Glutamatergic neuron (in vitro differentiated cells): ENCODE measurements at places on chromosomes 7 and 10. TPM values are rescaled to one million over a fixed set of nuclear protein-coding genes. Genes with fewer than 3 reads are reported as not detected.

DNA sequence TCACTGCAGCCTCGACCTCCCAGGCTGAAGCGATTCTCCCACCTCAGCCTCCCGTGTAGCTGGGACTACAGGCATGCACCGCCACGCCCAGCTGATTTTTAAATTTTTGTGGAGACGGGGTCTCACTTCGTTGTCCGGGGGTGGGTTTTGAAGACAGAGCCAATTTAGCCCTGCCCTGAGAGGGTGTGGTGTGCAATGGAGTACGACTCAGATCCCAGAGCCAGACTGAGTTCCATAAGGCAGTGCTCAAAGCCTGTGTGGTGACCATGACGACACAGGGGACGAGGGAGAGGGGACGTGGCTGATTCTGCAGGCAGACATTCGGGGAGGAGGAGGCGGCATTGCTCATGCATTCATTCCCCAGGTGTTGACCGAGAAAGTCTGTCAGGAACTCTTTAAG, 72.1 kb downstream of the ZMIZ1 start:
- no peak overlapping the region for H3K4me3 ChIP-seq
- no peaks in the 10 kb centered on the region for H3K36me3 ChIP-seq
- H3K27ac ChIP-seq = no peak overlapping the region
- peaks cover 19% of the 10 kb centered on the region for H3K27me3 ChIP-seq

Gene ERVW-1
- not detected for total RNA-seq

GRCh38 chr7:157870644-157871290, 534.0 kb downstream of the DNAJB6 start:
- H3K36me3 ChIP-seq = peaks cover 12% of the 10 kb centered on the region
- H3K27me3 ChIP-seq = peaks cover 14% of the 10 kb centered on the region
- no peak overlapping the region for H3K4me3 ChIP-seq

GRCh38 chr7:75039166-75039565, 34.4 kb downstream of the RCC1L start:
- H3K27me3 ChIP-seq = peaks cover 10% of the 10 kb centered on the region
- peak overlapping the region; percentile 97 for H3K27ac ChIP-seq
- no peak for DNase-seq
- peaks cover 5% of the 10 kb centered on the region for H3K36me3 ChIP-seq

DNA sequence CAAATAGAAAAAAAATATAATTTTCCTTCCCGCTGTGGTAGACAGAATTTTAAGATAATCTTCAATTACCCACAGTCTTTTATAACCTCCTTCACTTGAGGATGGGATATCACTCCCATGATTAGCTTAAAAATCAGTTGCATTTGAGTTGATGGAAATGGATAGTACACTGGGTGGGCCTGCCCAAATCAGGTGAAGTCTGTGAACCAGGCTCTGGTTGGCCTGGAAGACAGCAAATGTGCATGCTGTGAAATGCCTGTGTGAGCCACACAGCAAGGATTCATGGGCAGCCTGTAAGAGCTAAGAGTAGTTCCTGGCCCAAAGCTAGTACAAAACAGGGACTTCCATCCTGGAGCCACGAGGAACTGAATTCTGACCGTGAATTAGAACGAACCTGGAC, 548.0 kb downstream of the CALN1 start:
- no peak overlapping the region for H3K27ac ChIP-seq
- H3K4me3 ChIP-seq = no peak overlapping the region
- DNase-seq = no peak
- no peaks in the 10 kb centered on the region for H3K36me3 ChIP-seq

DNA sequence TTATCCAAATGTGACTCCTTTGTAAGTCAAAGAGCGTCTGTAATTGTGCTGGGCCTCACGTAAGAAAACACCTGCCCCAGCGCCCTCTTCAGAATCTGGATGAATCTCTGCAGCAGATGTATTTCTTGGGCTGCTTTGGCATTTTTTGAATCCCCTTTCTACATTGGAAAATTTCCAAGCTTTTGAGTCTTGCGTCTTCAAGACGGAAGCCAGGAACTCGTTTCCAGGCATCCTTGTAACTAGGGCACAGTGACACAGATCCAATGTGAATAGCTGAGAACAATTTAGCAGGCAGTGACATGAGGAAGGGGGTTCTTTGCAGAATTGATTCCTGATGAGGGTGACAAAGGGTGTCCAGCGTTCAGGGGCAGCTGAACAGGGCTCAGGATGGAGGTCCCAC, 862.3 kb downstream of the TYW1 start:
- H3K4me1 ChIP-seq = peaks cover 9% of the 10 kb centered on the region
- no peak overlapping the region for H3K27ac ChIP-seq
- peaks cover 16% of the 10 kb centered on the region for H3K36me3 ChIP-seq
- DNase-seq = no peak
- no peaks in the 10 kb centered on the region for H3K27me3 ChIP-seq
- no peak overlapping the region for H3K4me3 ChIP-seq

- H3K36me3 ChIP-seq = no peaks in the 10 kb centered on the region
- H3K27me3 ChIP-seq = no peaks in the 10 kb centered on the region
- no peaks in the 10 kb centered on the region for H3K4me1 ChIP-seq
- H3K27ac ChIP-seq = no peak overlapping the region
- no peak for DNase-seq
Observed at GRCh38 chr7:46661431-46661830, 740.4 kb upstream of the IGFBP3 start.

DNA sequence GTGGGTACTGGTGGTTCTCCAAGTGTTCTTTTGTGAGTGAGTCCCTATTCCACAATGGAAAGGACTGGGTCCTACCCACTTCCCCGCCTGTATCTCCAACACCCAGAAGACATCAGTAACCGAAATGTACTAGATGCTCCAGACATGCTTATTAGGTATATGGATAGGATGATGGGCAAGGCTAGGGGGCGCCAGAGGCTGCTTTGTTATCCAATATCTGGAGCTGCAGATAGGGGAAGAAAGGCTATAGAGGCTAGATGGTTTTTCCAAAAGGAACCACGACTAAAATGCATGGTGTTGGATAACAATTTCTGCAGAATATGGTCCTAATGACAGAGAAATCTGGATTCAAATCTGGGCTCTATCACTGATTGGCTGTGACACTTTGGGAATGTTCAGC, 56.2 kb upstream of the TM9SF3 start:
- H3K36me3 ChIP-seq = no peaks in the 10 kb centered on the region
- H3K27me3 ChIP-seq = peaks cover 3% of the 10 kb centered on the region
- H3K4me1 ChIP-seq = peaks cover 2% of the 10 kb centered on the region
- H3K27ac ChIP-seq = no peak overlapping the region

Gene PLAC9
- not detected for total RNA-seq

Gene CYP26C1
- total RNA-seq = 0.10 TPM

DNA sequence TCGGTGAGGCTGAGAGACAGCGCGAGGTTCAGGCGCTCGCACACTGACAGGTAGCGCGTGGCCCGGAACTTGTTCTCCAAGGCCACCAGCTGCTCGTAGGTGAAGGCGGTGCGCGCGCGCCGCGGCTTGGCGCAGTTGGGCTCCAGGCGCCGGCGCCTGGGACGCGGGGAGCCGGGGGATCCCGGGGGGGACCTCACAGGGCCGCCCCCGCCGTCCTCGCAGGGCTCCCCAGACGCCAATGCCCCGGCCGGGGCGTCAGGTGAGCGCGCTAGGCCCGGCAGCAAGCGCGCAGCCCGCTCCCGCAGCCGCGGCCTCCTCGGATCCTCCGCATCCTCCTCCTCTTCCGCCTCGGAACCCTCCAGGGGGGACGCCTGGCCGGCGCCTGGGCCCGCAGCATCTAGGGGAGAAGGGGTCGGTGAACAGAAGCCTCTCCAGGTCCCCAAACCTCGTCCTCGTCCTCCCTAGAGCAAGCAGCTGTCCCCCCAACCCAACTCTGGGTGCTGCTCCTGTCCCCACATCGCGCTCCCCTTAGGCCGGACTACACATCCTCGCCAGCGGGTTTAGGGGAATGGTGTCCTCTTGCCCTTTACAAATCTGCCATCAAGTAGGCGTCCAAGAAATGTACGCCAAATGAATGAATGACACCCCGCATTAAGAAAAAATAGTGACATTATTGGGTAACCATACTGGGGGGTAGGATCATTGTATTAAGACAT, 1.9 kb downstream of the NKX1-2 start:
- DNase-seq = no peak
- H3K27me3 ChIP-seq = peaks cover 23% of the 10 kb centered on the region
- peaks cover 19% of the 10 kb centered on the region for H3K4me1 ChIP-seq
- no peak overlapping the region for H3K27ac ChIP-seq
- peak overlapping the region; percentile 81 for H3K4me3 ChIP-seq

Gene PNLIP
- not detected for total RNA-seq

Gene EN2
- total RNA-seq = 0.20 TPM

DNA sequence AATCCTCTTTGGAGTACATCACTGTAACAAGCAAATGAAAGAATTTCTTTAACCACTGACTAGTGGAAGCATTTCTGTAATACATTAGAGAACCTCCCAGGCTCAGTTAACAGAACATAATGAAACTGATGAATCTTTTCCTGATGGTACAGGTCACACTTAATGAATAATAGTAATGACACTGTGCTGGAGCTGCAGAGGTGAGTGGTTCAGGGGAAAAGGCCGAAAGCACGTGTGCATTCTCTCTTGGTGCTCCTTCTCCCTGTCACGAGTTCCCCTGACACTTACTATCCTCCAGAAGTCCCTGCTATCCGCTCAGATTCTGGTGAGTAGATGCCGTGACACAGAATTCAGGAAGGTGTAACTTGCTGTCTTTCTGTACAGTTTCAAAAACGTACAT, 8.0 kb downstream of the HIPK2 start:
- peaks cover 4% of the 10 kb centered on the region for H3K4me1 ChIP-seq
- no peak for DNase-seq
- H3K27me3 ChIP-seq = no peaks in the 10 kb centered on the region

Gene TMEM184A
- 20.7 TPM for total RNA-seq

Gene SEMA3C
- 91.3 TPM for total RNA-seq

GRCh38 chr10:121032460-121032859, 181.3 kb downstream of the WDR11 start:
- H3K27ac ChIP-seq = no peak overlapping the region
- H3K36me3 ChIP-seq = no peaks in the 10 kb centered on the region
- no peaks in the 10 kb centered on the region for H3K27me3 ChIP-seq

DNA sequence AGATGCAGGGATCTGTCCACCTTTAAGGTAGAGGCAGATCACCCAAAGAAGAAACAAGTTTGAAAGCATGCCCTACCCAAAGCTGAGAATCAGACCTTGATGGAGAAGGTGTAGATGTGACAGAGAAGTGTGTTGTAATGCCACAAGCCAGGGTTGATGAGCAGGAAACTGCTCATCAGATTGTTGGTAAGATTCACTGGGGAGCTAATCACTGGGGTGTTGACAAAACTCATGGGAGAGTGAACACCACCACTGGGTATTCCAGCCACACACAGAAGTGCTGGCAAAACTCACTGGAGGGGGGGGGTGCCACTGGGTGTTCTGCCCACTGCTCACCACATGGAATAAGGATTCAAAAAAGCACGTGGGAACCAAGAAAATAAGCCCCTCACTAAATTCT, 95.2 kb downstream of the IQUB start:
- H3K27me3 ChIP-seq = no peaks in the 10 kb centered on the region
- no peak overlapping the region for H3K27ac ChIP-seq
- no peak overlapping the region for H3K4me3 ChIP-seq
- H3K4me1 ChIP-seq = no peaks in the 10 kb centered on the region

Gene TFR2
- total RNA-seq = 5.1 TPM

GRCh38 chr7:71598553-71598952, 466.6 kb downstream of the GALNT17 start:
- H3K27ac ChIP-seq = no peak overlapping the region
- no peak overlapping the region for H3K4me3 ChIP-seq
- peaks cover 18% of the 10 kb centered on the region for H3K4me1 ChIP-seq
- DNase-seq = no peak

GRCh38 chr10:4427532-4427931, 398.5 kb upstream of the AKR1E2 start:
- H3K4me1 ChIP-seq = no peaks in the 10 kb centered on the region
- H3K4me3 ChIP-seq = no peak overlapping the region
- no peak for DNase-seq
- no peak overlapping the region for H3K27ac ChIP-seq
- H3K36me3 ChIP-seq = no peaks in the 10 kb centered on the region

GRCh38 chr7:65979583-65980477, 2.2 kb downstream of the GUSB start:
- no peak overlapping the region for H3K27ac ChIP-seq
- peaks cover 2% of the 10 kb centered on the region for H3K27me3 ChIP-seq
- no peak for DNase-seq
- no peaks in the 10 kb centered on the region for H3K36me3 ChIP-seq
- H3K4me3 ChIP-seq = no peak overlapping the region

DNA sequence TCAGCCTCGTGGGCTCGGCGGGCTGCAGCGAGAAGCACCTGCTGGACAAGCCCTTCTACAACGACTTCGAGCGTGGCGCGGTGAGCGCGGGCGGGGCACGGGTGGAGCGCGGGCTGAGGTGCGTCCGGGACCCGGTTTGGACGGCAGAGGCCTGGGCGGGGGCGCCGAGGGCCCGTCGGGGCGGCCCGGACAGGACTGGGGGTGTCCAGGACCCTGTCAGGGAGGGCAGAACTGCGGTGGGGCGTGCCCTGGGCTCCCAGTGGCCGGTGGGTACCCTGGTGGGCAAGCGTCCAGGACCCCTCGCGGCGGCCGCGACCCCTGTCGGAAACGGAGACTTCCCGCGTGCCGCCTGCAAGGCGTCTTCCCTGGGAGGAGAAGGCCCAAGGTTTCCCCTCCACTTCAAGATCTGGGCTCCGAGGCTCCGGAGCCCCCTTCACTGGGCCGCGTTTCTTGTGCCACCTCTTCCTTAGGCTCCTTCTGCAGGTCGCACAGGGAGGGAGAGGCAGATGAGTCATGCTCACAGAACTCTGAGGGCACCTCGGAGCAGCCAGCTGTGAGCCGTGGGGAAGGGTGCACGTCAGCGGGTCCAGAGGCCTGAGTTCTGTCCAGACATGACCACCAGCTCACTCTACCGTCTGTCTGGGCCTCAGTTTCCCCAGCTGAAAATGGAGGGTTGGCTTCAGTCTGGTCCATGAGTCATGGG, 485 bp downstream of the ALOX5 start:
- peak overlapping the region; percentile 55 for H3K4me3 ChIP-seq
- H3K4me1 ChIP-seq = peaks cover 3% of the 10 kb centered on the region
- H3K36me3 ChIP-seq = no peaks in the 10 kb centered on the region
- DNase-seq = peak; percentile 33
- no peak overlapping the region for H3K27ac ChIP-seq
- H3K27me3 ChIP-seq = peaks cover 16% of the 10 kb centered on the region

Gene PHKG1
- not detected for total RNA-seq

GRCh38 chr7:16801111-16801542, 3.7 kb downstream of the AGR2 start:
- H3K4me3 ChIP-seq = no peak overlapping the region
- H3K27ac ChIP-seq = no peak overlapping the region
- no peak for DNase-seq
- H3K36me3 ChIP-seq = no peaks in the 10 kb centered on the region
